ENCODE measurements at places on chromosomes 4 and X.

DNA sequence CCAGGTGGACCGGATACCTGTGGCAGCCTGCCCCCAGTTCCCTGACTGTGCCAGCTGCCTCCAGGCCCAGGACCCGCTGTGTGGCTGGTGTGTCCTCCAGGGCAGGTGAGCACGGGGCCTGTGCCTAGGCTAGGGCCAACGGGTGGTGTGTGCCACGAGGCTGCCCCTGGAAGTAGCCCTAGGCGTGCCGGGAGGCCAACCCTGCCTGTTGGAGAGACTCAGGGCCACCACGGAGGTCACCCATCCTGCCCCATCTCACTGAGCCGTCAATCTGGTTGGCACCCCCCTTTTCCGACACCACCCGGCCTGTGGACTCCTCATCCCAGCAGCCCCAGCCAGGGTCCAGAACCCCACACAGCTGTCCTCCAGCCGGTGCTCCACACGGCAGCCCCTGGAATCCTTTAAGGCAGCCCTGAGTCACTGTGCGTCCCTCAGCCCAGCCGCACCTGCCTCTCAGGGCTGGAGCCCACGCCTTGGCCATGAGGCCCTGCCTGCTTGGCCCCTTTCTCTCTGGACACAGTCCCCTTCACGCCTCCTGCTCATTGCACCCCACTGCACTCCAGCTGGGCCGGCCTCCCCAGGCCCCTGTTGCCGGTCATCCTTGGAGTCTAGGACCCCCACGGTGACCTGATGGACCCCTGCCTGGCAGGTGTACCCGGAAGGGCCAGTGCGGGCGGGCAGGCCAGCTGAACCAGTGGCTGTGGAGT is 5.3 kb downstream of the PLXNB3 start:
- DNase-seq: no peak

- DNase-seq: no peak
Observed at GRCh38 chrX:93422693-93423092, 250.7 kb downstream of the NAP1L3 start.

DNA sequence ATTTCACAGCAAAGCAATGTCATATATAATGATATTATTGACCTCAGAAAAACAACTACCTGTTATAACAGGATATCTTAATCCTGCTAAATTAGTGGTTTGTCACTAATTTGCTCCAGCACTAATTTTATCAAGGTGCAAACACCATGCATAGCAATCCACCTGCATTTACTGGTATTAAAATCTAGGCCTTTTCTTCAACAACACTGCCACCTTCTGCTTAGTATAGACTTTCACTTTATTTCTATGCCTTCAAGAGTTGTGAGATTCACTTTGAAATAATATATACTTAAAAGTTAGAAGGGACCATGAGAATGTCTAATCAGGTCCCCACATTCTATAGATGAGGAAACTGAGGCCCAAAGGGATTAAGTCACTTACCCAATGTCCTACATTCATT is 82.1 kb upstream of the IQCM start:
- no peak for DNase-seq

GRCh38 chr4:53055274-53055673 is 193.2 kb downstream of the RASL11B start:
- DNase-seq: no peak

GRCh38 chr4:53022513-53023100 is 160.5 kb downstream of the RASL11B start:
- DNase-seq: no peak

GRCh38 chr4:108068442-108068841 is 78.8 kb downstream of the HADH start:
- DNase-seq: no peak

GRCh38 chr4:100049872-100050271 is 99.8 kb upstream of the H2AZ1 start:
- DNase-seq: no peak

DNA sequence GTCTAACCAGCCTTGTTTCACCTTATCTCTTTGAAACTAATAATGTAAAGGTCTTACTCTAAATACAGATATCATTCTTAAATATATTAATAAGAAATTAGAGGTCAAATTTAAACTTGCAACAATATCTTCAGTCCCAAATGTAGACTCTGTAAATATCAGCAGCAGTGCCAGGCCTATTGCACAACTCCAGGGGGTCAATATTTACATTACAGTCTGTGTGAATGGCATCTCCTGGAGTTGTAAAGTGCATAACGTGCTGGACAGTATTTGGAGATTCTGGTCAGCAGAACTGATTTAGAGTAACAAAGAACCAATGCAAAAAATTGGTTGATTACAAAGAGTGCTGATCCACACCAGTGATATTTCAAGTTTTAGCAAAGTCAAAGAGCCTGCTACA is 1225.9 kb downstream of the PCDH19 start:
- no peak for DNase-seq

DNA sequence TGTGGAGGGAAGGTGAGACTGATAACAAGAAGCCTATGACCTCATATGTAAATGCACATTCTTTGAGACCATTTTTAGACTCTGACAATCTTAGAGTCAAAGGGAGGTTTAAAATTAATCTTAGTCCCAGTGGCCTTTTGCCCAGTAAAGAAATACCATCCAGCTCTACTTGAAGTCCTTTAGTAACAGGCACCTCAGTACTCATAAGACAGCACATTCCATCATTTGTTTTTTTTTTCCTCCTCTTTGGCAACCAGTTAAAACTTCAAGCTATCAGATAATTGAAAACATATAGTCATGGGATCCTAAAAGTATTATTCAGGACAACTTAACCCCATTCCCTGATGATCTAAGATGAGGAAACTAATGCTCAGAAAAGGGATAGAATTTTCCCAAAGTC is 4.6 kb downstream of the EDA2R start:
- DNase-seq: no peak

GRCh38 chrX:10615931-10616774 is 4.2 kb downstream of the MID1 start:
- DNase-seq: no peak

- DNase-seq: no peak
Observed at GRCh38 chrX:24301806-24302205, 12.1 kb downstream of the SUPT20HL2 start.

- no peak for DNase-seq
Observed at GRCh38 chr4:138494931-138495330, 252.8 kb upstream of the SLC7A11 start.

- no peak for DNase-seq
Observed at GRCh38 chr4:39521253-39521919, 5.9 kb downstream of the UGDH start.

DNA sequence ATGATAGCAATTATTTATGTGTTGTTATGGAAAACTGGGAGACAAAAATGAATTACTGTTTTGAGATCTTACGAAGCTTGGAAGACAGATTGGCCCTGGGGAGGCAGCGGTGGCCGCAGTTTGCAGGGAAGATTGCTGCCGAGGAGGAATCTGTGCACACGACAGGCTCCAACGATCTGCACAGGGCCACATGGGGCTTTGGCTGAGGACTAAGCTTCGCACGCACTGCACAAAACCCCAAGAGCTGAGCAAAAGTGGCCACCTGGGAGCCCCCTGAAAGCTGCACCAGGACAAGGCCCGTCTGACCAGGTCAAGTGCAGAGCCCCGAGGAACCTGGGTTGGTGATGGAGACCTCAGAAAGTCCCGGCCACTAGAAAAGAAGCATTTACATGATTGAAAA is 5.2 kb upstream of the PDE6B start:
- DNase-seq: no peak

DNA sequence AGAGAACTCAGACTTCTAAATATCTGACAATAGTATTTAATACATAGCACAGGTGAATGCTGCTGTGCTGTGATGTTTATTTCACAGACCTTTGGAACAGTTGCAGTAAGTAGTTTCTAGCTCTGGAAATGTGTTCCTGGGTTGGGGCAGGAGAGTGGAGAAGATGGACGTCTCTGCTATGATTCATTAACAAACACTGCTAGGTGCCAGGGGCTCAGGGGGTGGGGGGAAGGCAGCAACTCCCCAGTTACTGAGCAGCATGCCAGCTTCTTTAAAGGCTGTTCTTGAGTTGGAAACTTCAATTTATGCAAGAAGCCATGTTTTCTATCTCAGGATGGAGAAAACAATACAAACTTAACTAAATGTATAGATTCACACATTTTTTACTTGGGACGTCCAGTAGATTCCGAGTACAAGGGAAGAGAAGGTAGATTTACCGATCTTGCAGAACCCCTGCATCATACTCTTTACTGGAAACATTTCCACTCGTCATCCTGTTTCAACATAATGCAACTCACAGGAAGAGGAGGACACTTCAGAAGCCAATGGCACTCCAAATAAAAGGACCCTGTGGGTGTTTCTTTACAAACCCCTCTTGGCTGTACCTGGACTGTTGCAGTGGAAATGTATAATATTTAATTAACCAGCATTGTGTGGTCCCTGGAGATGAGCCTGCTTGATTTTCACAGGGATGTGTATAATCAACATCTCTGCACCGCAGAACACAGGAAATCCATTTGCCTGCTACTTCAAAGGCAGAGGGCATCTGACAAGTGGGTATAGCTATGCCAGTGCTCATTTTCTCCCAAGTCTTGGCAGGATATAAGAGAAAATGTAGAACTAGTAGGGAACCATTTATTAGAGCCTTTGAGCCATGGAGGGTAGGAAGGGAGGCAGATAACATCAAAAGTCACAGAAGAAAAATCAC is 171.4 kb downstream of the SH3KBP1 start:
- DNase-seq: no peak

GRCh38 chrX:19747652-19748610 is 139.5 kb downstream of the SH3KBP1 start:
- DNase-seq: peak; percentile 61

- no peak for DNase-seq
Observed at GRCh38 chr4:142413485-142413884, 432.6 kb downstream of the INPP4B start.

- DNase-seq: no peak
Observed at GRCh38 chr4:148951346-148951745, 509.1 kb upstream of the NR3C2 start.

GRCh38 chr4:171621646-171622045 is 191.6 kb upstream of the GALNTL6 start:
- no peak for DNase-seq

DNA sequence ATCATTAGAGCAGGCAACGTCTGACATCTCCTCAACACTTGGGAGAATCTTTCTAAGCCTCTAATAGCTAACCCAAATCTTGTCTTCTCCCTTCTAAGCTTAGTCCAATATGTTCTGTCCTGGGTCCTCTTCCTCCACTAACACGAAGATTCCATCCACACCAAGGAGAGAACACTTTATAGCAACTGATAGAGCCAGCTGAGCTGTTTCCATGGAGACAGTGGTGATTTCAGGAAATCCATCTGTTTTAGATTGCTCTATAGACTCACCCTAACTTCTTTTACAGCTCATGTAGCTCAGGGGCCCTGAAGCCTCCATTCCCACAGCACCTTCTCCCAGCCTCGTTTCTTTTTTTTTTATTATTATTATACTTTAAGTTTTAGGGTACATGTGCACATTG is 37.4 kb downstream of the SCD5 start:
- no peak for DNase-seq

DNA sequence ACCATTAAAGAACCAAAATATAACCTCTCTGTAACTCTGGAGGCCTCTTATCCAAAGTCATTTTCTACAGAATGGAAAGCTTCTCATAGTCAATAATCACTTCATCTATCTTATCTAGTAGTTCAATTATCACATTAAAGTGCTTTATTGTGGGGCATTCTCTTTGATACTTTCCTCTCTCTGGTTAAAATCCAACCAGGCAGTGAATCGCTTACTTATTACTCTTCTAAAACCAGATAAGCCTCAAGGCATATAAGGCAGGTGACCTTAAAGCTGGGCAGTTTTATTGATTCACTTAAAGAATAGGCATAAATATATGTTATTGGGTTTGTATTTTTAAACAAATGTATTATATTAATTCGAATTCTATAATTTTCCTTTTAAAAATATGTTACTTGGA is 2162.1 kb upstream of the TENM3 start:
- no peak for DNase-seq
